ENCODE measurements at places on chromosomes 7 and 10.

GRCh38 chr10:12635127-12635541 lies 285.8 kb downstream of the CAMK1D start:
- no peak for DNase-seq

DNA sequence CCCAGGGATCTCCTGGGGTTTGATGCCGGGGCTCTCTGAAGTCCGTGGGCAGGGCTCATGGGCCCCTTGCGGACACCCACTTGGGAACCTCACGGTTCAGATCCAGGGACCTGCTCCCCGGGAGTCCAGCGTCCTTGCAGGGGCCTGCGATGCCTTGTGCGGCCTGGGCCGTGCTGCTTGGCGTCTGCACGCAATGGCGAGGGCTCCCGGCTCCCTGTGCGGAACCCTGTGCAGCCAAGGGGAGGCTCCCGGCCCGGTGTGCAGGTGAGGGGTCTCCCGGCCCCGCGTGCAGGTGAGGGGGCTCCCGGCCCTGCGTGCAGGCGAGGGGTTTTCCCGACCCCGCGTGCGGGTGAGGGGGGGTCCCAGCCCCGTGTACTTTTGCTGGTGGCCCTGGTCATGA lies 146.7 kb downstream of the DNAJB6 start:
- no peak for DNase-seq

- no peak for DNase-seq
Measured at GRCh38 chr7:30845426-30846135, 66.1 kb upstream of the AQP1 start.

DNA sequence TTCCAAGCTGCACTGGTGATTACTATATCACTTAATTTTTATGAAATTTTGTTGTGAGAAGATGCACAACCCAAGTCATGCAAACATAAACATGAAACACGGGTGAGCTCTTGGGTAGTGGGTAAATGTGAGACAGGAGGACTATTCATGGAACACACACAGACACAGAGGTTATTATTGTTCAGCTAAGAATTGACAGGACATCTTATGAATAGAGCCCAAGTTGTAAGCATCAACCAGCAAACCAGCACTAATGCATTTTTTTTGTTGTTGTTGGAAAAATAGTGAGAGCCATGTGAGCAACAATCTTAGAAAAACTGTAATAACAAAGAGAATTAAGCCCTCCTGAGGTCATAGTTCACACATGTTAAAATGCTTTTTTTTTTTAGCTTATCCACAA lies 1179.7 kb downstream of the GATA3 start:
- DNase-seq = no peak

DNA sequence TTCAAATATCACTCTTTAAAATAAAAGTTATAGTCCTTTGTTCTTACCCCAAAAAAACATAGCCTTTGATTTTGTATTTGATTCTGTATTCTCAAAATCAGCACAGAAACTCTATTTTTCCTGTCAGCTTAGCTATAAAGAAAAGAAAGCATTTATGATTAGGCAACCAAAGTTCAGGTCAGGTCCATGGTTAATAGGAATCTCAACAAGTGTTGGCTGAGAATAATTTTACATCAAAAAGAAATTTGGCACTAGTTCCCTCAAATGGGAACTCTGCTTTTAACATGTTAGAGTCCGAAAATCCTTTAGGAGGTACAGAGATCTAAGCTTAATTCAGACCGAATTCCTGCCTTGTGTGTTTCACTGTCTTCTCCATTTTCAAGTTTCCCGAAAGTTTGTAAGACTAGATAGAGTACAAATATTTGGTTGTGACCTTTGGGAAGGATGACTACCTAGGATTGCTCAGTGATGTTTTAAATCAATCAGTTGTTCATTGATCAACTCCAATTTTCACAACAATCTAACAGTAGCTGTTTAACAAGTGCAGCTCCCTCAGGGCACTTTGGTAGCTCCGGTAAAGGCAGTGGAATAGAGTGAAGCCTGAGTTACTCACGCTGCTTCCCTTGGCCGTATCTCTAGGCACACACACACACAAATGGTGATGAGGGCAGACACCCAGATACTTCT lies 8.8 kb upstream of the ENO4 start:
- no peak for DNase-seq

- no peak for DNase-seq
Measured at GRCh38 chr7:117780832-117781231, 92.4 kb downstream of the CTTNBP2 start.

GRCh38 chr10:102661658-102662028 lies 17.4 kb downstream of the TRIM8 start:
- DNase-seq = no peak

- DNase-seq = no peak
Measured at GRCh38 chr7:105015390-105015965, 1.5 kb downstream of the KMT2E start.

DNA sequence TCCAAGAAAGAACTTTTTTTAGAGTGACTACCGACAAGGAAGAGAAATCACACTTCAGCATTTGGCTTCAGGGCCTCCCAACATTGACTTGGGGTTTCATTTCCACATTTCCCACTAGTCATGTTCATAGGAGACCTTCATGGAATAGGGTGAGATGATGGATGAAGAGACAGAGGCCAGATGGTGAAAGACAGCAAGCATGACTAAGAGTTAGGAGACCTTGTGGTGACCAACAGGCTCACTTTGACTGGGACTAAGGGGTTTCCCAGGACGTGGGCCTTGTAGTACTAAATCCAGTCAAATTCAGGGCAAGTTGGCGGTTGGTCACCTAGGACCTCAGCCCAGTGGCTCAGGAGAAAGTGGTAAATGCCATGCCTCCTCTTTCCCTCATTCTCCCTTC lies 3.0 kb upstream of the GIMAP5 start:
- DNase-seq = no peak

DNA sequence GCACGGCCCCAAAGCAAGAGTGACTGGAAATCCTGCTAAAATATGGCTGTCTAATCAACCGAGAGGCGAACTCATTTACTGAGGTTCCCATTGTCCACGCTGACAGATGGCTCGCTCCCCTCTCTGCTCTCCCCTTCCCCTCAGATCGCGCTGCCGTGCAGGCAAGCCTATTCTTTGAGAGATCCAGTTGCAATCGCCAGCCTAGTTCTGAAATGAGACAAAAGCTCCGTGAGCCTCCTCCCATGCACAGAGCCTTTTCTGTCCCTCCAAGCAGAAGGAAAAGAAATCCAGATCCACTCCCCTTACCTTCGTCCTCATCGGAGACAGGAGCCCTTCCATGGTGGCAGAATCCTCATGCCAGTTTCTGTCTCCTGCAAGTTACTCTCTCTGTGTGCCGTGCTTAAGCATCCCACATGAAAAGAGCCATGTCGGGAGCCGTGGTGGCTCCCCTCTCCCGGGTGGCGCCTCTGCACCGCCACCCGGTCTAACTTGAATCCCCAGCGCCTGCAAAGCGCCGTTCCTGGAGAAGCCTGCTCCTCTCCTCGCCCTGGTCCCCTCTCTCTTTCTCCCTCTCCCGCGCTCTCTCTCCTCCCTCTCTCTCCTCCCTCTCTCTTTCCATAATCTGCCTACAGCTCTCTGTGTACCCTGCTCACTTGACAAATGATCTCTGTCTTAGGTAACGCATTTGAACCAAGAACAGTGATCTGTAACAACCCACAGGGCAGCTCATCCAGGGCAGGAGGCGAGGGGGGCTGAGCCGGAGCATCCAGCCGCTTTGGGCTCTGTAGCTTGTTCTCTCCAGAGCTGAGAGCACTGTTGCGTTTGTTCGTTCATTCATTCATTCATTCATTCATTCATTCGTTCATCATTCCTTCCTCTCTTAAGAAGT lies 156.8 kb downstream of the FRMD4A start:
- no peak for DNase-seq

- no peak for DNase-seq
Measured at GRCh38 chr7:27394871-27395270, 152.3 kb downstream of the EVX1 start.

- DNase-seq = no peak
Measured at GRCh38 chr7:30703756-30704155, 21.5 kb upstream of the CRHR2 start.

DNA sequence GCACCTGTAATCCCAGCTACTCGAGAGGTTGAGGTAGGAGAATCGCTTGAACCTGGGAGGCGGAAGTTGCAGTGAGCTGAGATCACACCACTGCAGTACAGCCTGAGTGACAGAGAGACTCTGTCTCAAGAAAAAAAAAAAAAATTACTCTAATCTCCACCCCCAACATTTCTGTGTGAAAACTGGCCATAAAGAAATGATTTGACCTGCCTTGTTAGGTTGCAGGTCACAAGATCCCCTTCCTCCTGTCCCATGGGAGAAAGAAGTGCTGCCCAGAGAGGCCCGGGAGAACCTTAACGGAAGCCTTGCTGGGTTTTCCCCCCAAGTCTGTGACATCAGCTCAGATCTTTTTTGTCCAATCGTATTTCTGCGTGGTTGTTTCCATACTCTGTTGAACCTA lies 8.7 kb upstream of the CALHM1 start:
- DNase-seq = no peak

DNA sequence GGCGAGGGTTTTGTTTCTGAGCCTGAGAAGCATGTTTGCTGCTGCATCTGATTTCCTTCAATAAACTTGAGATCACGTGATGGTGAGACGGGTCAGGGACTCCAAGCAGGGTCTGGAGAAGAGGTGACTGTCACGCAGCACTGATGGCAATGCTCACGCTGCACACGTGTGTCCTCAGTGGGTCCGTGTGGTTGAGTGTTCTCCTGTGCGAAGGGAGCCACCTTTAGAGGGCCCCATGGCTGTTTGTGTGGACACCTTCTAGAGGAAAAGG lies 100.4 kb downstream of the WDR37 start:
- no peak for DNase-seq
